Fibroblast of skin of scalp (primary cell): ENCODE measurements at places on chromosomes 12 and 14.

DNA sequence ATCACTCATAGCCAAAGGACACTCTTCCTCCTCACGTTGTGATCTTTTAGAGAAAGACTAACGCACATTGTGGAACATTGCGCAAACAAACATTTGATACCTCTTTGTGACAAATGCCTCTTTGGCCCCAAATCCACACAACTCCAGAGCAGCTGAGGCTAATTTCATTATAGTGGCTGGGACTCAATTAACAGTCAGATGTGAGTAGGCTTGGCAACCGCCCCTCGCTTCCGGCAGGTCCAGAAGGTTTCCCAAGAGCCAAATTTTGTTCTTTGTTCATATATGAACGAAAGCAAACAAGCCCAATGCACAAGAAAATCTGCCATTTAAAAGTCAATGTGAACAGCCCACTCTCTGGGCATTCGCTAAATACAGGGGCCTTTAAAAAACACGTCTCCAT lies 273.9 kb downstream of the GLT1D1 start:
- no peak for DNase-seq

- DNase-seq, result peak; percentile 5
Observed at GRCh38 chr12:68876461-68876860, 56.5 kb downstream of the CPM start.

- DNase-seq, result no peak
Observed at GRCh38 chr14:29712601-29713000, 215.0 kb downstream of the PRKD1 start.

- DNase-seq, result no peak
Observed at GRCh38 chr14:95497561-95498011, 18.9 kb downstream of the SYNE3 start.

- DNase-seq, result no peak
Observed at GRCh38 chr14:68216957-68217356, 397.4 kb downstream of the RAD51B start.

DNA sequence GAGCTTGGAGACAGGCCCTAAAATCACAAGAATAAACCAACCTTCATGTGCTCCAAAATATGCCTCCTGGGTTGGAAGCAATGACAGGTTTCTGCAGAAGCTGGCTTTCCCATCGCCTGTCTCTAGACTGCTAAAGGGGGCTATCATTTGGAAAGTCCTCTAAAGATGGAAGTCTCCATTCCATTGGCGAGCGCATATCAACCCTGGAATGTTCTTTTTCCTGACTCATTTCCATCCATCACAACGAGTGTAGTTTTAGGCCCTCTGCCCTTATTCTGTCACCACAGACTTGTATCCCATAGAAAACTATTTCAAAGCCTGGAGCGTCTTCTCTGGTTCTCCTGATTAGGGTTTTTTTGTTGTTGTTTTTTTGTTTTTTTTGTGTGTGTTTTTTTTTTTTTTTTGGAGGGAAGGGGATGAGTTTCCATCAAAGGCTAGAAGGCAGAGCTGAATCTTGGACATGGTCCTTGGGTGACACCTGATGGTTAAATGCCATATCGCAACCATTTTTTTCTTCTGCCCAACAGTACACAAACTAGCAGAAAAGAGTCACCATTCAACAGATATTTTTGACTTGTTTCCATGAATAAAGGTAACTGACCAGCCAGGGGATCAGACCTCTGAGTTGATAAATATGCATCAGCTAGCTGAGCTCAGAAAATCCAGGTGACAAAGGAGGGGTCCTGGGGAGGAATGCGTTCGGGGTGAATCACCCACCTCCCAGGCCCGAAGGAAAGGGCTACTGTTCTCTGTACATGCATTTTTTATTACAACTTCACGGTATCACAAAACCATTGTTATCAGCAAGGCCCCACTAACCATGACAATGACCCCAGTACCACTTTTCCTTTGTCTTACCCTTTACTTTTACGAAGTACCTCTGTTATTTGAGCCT lies 40.5 kb downstream of the KCNA5 start:
- peak; percentile 82 for DNase-seq

GRCh38 chr12:49762468-49762847 lies 21.1 kb downstream of the TMBIM6 start:
- DNase-seq, result no peak

- DNase-seq, result no peak
Observed at GRCh38 chr14:77989441-77989991, 180.7 kb upstream of the NRXN3 start.

GRCh38 chr14:22977684-22978486 lies 4.5 kb downstream of the AJUBA start:
- peak; percentile 93 for DNase-seq

DNA sequence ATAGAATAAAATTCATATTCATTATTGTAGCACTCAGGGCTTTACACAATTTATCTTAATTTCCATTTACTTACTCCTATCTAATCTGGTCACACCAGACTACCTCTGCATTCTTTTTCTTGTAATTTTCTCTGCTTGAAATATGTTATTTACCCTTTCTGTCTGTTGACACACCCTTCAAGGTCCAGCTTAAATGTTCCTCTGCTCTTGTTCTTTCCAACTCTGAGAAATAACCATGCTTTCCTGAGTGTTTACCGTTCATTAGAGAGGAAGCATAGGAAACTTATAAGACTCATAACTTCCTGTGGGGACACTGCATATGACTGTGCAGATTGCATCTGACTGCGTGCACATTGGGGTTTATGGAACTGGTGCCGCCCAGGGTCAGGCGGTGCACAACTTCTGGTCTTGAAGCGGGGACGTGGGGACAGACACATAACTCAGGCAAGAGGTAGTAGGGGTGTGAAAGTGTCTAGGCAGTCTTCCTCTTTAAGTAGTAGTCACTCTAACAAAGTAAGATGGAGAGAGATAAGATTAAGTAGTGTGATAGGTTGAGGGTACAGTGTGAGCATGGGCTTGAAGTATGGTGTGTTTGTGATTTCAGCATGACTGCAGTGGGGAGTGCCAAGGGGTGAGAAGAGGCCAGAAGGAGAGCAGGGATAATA lies 42.6 kb upstream of the FOXJ2 start:
- DNase-seq, result no peak

DNA sequence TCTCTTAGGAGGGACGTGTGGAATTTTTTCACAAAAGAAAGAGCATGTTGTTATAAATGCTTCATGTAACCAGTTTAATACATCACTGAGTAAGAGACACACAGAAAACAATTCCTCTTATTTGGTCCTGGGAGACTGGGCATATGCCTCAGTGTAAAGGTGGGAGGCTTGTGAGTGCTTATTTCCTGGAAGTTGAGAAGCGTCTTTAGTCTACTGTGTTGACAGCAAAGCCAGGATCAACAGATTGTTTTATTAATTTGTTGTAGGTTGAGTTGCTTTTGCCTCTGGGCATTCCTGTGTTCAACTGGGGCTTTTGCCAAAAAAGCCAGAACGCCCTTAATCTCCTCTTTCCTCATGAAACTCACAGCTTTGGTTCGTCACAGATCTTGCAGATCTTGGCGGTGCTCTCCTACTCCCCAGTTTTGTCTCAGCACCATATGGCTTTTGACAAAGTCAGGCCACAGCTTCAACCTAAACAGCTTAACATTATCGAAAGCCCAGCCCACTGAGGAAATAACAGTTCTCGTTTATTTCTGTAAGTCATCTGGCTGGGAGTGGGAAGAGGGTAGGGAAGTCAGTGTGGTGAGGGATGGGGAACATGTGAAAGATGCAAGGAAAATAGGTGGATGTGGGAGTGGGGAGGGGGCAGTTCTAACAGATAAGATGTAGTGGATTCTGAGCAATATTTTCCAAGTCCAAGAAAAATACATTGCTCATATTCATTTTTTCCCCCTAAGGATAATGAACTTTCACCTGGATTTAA lies 227.2 kb downstream of the DACT1 start:
- peak; percentile 87 for DNase-seq

GRCh38 chr12:132121283-132121682 lies 22.8 kb downstream of the DDX51 start:
- no peak for DNase-seq

GRCh38 chr14:22122227-22122818 lies 448.7 kb upstream of the OR4E1 start:
- DNase-seq, result no peak

DNA sequence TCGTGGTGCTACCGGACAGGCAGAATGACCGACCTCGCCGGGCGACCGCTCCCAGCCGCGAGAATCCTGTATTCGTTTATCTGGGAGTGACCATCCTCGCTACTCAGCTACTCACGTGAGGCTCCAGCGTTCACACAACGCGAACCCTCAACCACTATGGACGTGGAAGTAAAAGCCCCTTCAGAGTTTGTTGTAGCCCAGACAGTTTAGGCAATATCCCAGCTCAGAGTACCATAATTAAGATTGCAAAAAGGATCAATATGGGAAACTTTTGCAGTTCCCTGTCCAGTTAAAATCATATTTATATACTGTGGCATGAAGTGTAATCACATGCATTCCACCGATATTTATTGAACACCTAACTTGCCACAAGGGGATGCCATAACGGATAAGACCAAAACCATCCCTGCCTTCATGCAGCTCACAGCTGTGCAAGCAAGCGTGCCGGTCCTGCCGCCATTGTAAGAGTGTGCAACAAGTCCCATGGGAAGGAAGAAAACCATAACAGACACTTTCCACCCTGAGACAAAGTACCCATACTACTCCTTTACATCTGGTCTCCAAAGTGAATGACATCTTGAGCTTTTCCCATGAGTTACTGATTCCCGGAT lies 938 bp upstream of the MAX start:
- peak; percentile 50 for DNase-seq

DNA sequence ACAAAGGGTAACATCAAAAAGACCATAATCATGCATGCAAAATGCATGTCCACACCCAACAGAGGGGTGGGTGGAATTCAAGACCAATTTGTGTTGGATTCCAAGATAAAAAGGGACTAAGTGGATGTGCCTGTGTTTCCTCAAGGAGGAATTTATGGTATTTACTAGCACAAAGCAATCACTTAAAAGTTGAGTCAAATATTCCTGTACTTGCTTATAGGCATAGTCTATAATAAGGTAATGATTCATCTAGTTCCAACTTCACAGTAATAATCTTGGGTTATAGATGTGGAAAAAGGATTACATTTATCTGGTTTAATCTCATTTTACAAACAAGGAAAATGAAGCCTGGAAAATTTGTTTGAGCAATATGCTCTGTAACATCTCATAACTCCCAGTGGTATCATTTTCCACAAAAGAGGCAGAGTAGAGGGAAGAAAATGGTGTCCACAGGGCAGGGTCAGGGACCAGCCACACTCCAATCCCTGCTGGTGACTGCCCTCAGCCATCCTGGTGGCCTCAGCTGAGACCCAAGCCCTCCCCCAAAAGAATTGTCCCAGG lies 80.8 kb upstream of the REP15 start:
- peak; percentile 78 for DNase-seq

GRCh38 chr12:77613411-77613810 lies 217.3 kb upstream of the NAV3 start:
- DNase-seq, result no peak

DNA sequence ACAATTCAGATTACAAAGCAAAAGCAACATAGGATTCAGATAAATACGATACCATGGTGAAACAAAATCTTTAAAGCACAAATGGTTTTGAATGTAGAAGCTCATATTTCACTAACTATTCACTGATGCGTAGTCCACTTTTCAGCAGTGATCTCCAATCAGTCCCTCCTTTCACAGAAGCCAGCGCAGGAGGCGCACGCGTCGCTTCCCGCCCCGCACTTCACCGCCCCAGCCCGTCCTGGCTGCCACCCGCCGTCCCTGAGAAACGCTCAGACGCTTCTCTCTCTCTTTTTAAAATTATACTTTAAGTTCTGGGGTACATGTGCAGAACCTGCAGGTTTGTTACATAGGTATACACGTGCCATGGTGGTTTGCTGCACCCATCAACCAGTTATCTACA lies 19.8 kb upstream of the CHFR start:
- no peak for DNase-seq

DNA sequence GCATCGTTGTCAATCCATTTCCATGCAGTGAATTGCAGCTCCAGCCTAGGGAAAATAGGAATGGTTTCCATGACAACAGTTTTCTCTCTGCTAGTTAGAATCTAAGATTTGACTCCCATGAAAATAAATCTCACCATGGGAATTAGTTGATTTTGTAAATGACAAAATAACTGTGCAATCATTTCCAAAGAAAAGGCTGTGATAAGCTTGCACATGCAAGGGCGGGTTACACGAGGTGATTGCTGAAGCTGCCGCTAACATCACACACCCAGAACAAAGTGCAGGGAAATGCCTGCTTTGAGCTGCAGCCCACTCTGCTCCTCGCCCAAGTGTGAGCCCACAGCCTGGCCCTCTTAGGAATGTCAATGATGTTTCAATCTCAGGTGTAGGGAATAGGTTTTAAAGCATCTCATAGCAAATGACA lies 53.8 kb downstream of the TRIM9 start:
- no peak for DNase-seq

- DNase-seq, result peak; percentile 39
Observed at GRCh38 chr14:61625165-61625564, 70.1 kb upstream of the HIF1A start.

GRCh38 chr14:88312257-88312656 lies 10.8 kb downstream of the KCNK10 start:
- DNase-seq, result no peak
